ENCODE measurements at places on chromosomes 6 and 20.

DNA sequence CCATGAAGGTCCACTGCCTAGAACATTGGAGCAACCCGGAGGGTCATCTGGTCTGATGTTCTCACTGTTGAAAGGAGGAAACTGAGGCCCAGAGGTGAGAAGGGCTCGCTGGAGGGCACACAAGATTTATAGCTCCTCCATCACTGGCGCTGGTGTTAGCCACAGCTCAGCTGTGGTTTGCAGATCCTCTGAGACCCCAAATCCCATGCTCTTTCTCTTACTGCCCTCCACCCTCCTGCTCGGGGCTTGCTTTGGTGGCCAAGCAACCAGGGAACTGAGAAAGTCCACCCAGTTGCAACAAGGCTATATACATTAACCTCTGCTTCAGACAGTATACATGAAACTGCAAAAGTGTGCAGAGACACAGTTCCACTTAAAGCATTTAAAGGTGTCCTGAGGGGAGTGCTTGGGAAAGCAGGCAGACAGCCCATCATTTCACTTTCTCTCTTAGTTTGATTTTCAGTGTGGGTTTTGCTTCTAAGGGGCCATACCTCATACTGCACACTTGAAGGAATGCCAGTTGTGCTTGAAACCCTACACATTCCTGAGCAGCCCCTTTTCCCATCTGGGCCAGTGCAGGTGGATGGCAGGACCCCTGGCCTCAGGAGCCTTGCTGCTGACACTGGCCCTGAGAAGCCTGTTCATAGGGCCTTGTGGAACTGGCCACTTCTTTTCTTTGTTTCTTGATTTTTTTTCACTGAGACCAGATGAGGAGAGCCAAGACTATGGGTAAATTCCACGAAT lies 347.6 kb downstream of the CDC5L start:
- no peak for DNase-seq

DNA sequence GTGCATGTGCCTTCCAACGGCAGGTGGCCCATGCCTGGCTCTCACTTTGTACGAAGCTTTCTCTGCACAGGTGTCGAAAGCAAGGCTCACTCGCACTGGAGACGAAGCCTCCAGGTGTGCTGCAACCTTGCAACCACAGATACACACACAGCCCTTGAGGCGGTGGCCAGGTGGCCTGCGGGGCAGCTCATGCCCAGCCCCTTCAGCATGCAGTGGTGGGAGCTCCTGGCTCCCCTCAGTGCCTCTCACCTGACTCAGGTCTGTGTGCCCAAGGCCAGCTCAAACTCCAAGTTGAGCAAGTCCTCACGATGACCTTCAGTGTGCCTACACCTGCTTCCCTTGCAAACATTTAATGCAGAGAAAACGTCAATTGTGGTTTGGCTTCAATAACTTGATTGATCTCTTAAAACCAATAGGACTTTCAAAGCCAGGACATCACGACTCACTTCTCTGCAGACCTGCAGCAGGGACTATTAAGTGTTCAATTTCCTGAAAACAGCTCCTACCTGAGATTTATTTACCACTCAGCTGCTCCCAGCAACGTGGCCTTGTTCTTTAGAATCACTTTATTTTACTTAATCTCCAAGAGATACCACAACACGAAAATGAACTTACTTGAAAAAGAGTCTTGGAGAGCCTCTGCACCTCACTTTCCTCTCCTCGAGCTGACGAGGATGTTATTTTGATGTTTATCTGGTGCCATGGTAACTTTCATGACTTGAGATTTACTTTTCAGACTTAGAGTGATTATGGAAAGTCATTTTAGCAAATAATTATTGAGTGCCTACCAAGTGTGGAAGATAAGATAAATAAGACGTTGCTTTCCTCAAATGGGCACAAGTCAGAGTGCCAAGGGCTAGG lies 86.3 kb downstream of the SLC22A23 start:
- no peak for DNase-seq

DNA sequence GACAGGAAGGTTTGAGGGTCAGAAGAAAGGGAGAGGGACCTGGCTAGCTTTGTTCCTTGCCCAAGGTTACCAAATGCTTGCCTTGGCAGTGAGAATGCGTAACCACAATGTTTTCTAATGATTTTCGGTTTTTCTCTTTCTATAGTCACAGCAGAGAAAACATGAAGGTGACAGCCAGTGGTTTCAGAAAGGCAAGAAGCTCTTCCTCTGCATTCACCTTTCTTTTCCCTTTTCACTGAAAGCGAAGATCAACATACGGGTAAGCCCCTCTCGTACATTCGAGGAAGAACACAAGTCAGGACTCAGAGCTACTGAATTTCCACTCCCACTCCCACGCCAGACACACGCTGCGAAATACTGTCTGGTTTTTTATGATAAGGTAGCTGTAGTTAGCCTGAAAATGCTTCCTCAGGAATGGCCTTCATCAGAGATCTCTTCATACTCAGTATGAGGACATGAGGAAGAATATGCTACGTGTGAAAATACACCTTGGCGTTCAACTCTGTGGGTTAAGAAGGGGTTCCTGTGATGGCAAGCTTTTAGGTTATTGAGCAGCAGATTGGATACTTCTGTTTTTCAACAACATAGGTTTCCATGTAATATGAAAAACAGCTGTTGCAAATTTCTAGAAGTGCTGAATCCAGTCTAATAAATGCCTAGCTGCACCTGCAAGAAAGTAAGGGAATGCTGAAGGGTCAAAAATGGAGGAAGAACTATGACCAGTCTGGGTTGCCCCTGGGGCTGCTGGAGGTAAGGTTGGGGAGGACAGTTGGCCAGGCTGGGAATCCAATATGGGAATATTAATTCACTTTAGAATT lies 7.4 kb upstream of the CD83 start:
- DNase-seq = no peak

DNA sequence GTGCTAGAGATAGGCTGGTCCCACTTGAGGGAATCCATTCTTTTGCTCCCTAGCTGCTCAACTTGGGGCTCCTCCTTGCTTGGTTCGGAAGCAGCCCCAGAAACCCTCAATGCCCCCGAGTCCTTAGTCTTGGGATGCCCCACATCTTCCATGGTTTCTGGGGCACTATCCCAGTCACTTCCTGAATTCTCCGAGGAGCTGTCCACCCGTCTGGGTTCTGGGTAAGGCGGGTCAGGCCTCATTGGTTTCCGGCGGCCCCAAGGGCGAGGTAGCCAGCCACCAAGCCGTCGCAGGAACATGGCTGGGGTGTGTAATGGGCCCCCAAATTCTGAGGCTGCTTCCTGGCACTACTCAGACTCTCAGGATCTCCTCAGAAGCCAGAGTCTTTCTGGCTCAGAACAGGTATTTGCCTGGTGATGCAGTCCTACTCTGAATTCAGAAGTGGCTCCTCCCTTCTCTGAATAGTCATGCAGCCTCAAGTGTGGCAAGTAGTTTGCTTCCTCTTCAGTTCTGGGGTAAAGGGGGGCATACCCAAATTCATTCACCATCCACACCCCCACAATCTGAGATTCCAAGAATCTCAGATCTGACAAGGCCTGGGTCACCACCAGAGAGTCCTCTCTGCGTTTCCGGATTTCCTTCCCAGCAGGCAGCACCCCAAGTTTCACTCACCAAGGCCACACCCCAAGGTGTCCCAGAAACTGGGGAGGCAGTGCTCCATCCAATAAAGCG lies 763 bp downstream of the C6orf47 start:
- no peak for DNase-seq

- no peak for DNase-seq
Measured at GRCh38 chr6:84882768-84883766, 118.7 kb upstream of the TBX18 start.

DNA sequence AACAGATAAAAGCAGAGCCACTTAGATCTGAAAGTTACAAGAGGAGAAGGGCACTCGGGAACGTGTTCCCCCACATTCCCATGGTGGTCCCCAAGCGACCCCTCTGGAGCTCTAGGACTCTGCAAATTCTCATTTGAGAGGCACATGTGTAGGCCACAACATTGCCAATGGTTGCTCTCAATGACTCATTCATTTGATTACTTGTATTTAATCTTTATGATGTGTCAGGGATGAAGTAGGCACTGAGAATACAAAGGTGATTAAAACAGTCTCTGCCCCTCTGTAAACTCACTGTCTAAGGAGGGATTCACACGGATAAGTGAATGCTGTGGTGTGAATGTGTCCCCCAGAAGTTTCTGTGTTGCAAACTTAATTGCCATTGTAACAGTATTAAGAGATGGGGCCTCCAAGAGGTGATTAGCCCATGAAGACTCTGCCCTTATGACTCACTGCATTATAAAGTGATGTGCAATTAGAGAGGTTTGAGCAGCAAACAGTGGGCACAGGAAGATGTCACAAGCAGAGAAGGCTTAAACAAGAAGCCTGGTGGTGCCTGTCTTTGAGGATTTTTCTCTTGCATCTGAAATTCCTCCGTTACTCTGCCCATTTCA lies 34.0 kb upstream of the TRAM2 start:
- DNase-seq = no peak

- DNase-seq = no peak
Measured at GRCh38 chr6:126535595-126535994, 195.7 kb downstream of the CENPW start.

DNA sequence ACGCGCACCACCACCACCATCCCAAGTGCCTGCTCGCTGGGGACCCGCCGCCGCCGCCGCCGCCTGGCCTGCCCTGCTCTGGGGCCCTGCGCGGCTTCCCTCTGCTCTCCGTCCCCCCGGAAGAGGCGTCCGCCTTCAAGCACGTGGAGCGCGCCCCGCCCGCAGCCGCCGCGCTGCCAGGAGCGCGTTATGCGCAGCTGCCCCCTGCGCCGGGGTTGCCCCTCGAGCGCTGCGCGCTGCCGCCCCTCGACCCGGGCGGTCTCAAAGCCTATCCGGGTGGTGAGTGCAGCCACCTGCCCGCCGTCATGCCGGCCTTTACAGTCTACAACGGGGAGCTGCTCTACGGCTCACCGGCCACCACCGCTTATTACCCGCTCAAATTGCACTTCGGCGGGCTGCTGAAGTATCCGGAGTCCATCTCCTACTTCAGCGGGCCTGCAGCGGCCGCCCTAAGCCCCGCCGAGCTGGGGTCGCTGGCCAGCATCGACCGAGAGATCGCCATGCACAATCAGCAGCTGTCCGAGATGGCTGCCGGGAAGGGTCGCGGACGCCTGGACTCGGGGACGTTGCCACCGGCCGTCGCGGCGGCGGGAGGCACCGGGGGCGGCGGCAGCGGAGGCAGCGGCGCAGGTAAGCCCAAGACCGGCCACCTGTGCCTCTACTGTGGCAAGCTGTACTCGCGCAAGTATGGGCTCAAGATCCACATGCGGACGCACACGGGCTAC lies 7.2 kb downstream of the PRDM13 start:
- DNase-seq = no peak

DNA sequence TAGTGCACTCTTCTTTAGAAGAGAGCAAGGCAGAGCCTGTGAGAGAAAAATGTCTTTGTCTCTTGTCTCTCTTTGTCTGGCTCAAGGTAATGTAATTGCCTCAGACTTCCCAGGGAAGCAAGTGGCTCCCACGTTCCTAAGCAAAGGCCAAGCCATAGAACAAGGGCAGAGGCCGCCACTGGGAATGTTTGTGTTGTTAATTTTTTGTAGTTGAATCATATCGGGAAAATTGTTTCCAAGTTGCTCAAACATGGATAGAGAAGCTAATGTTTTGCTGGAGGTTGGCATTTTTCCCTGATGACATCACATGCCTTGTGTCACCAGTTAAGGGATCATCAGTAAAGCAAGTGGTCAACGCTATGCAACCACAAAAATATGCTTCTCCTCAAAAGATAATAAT lies 211.5 kb upstream of the FOXA2 start:
- no peak for DNase-seq

GRCh38 chr6:36669002-36669401 lies 9.5 kb upstream of the CDKN1A start:
- no peak for DNase-seq

DNA sequence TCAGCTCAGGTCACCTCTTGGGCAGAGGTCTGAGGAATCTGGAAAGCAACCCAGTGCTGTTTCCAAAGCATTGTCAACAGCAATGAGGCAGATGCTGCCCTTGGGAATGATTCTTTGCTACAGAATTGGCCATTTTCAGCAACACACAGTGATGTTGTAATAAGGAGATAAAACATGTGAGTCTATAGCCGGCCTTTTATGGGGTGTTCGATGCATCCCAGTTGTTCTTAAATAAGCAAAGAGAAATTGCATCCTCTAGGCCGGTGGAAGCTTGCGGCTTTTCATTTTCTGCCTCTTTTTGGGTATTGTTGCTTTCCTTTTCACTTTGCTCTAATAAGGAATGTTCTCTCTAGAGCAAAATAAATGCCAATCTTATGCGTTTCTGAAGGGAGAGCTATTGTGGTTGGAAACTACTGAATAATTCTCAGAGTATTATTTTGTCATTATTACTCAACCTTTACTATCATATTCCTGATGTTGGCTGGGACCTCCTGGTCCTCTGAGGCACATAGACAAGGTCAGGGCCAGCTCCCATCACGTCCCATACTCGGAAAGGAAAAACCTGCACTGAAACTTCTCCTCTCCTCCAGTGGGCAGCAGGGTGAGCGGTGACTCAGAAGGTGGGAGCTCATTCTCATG lies 214.2 kb downstream of the CDH26 start:
- DNase-seq = no peak

- no peak for DNase-seq
Measured at GRCh38 chr6:140736231-140736630, 1361.8 kb upstream of the CITED2 start.

DNA sequence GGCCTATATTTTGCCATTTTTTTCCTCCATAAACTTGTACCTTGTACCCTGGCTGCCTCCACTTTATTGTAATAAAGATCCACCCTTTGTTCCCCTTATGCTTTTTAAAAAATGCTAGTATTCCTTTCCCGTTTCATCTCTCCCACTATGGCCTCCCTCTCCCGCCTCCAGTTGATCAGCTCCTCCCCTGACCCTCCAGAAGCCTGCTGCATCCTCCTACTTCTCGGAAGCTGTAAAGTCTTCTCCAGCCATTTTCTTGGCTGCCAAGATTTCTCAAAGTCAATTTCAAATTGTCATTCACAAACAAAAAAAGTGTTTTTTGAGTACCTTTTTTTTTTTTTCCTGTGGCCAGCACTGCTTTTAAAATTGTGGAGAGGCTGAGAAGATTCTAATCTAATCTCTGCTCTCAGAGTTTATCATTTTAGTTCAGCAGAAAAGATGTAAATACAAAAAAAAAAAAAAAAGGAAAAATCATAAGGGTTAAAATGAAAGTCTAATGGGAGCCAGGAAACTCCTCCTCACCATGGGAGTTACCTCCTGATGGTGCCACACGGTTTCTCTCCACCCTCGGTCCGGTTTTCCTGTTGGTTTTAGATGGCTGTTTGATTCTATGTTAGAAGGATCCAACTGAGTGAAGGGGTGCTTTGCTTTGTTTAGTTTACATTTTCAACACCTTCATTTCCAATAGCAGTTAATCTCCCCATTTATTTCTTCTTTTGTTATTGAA lies 103.0 kb upstream of the KCNK16 start:
- DNase-seq = no peak

GRCh38 chr20:16178546-16179135 lies 394.6 kb downstream of the KIF16B start:
- DNase-seq = no peak

- DNase-seq = no peak
Measured at GRCh38 chr20:15814911-15815310, 758.3 kb downstream of the KIF16B start.

DNA sequence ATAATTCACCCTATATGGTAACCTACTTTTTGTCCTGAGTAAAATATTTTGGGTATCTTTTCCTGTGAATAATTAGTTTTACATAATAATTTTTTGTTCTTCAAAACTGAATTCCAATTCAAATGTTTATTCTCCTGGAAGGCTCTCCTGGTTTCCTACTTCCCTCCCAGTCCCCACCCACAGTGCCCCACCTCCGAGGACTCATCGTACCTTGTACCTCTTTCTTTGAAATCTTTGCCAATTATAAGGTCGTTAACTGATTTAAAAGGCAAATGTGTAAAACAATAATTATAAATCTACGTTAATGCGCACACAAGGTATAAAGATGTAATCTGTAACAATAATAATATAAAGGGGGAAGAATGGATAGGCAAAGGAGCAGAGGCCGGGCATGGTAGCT lies 40.5 kb upstream of the VEGFA start:
- no peak for DNase-seq
